ENCODE measurements at places on chromosomes 2 and 18.

DNA sequence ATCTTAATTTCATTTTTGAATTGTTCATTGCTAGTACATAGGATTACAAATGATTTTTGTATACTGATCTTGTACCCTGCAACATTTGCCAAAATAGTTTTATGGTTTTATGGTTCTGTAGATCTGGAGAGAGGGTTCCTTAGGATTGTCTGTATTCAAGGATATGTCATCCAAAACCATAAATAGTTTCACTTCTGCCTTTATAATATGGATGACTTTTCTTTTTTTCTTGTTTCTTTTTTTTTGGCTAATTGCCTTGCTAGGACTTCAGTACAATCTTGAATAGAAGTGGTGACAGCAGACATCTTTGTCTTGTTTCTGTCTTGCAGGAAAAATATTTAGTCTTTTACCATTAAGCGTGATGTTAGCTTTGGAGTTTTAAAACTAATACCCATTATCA lies 383.9 kb upstream of the HS6ST1 start:
- DNase-seq, result no peak

DNA sequence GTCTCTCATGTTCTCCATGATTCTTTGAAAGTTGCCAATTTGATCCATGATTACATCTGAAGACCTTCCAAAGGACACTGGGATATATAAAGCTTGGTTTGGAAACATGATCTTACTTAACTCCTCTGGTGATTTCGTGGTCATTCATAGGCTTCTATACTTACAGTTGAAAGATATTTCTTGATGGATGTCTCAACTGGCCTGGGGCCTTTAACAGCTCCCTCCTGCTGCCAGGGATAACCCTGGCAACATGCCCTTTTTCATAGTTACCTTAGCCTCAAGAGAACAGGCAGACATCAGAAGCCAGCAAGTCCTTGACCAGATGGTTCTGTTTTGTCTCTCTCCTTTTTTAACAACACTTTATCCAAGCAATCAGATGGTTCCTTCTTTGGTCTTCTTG lies 23.5 kb upstream of the MFF start:
- no peak for DNase-seq

DNA sequence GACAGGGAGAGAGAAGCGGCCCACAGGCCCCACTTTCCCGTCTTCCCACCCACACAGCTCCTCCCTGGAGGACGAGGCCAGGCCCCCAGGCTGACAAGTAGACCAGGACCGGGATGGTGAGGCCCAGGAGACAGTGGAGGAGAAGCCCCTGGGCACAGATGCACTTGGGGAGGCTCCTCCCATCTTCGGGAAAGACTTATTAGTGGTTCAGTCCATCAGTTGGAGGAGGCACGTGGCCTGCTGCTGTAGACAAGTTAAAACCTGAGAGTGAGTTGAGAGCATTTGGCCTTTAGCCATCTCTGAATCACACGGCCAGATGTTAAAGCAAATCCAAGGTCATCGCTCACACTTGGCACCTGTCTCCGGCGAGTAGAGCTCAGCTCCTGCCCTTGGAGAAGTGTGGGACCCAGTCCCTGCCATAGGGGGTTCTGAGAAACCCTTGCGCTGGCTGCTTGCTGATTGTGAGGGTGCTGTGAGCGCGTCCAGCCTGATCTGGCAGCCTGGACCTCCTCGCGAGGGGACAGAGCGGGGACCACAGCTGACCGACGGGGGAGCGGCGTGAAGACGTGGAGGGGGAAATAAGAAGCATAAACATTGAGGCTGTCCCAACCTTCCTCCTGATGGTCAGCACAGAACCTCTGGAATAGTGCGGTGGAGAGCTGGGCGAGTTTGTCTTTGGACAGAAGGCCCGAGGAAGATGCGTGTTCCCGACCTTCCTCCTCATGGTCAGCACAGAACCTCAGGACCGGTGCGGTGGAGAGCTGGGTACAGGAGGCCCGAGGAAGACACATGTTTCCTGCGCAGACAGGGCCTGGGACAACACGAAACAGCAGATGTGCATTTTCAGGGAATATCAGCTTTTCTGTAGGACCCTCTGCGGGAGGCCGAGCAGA lies 24.7 kb upstream of the ALLC start:
- no peak for DNase-seq

GRCh38 chr2:115161081-115161770 lies 718.8 kb downstream of the DPP10 start:
- no peak for DNase-seq

DNA sequence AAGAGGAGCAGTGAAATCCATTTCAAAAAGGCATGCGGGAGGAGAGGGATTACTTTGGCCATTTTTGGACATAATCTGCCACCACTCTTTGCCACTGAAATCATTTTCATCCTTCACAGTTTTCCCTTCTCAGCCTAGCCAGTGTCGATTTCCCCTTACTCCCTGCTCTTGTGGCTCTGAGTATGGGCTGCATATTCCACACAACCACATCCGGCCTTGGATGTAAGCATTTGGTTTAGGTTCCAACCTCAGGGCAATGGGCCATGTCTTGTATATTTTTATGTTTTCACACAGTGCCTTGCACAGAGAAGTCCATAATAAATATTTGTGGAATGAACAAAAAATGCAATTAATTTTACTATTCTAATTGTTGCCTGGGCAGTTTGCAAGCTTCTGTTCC lies 7.7 kb upstream of the SERPINE2 start:
- DNase-seq, result no peak

Measured in GM20000 (cell line).